GM04503 (cell line): ENCODE measurements at places on chromosomes 7 and 10.

DNA sequence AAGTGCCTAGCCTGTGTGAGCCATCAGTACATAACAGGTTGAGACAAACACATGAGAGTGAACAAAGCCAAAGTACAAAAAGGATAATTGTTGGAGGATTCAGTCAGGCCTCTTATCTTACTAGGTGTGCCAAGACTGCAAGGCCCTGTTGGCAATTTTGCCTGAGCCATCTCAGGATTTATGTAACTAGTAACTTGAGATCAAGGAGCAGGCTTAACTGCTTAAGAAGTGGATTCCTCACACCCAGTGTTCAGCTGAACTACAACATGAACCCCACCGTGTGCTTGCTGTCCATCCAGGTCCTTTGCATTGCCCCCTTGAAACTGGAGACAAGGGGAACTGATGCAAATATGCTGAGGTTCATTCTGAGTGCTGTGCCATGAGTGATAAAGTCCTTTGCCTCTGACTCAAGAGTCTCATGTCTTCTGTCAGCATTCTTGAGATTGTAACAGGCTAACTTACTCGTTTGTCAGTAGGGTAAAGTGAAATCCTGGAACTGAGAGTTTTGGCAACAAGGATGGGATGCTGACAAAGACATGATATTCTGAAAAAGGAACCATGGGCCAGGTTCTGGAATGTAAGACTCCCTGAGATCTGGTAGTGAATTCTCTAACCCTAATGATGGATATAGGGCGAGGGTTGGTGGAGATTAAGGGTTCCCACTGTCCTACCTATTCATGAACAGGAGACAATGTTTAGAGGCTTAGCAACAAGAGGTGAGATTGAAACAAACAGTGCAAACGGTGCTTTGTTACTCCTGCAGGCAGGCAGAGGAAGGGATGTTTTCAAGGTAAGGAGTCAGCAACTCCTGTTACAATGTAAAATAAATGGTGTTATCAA is 44.1 kb upstream of the GATAD1 start:
- peak; percentile 45 for DNase-seq

DNA sequence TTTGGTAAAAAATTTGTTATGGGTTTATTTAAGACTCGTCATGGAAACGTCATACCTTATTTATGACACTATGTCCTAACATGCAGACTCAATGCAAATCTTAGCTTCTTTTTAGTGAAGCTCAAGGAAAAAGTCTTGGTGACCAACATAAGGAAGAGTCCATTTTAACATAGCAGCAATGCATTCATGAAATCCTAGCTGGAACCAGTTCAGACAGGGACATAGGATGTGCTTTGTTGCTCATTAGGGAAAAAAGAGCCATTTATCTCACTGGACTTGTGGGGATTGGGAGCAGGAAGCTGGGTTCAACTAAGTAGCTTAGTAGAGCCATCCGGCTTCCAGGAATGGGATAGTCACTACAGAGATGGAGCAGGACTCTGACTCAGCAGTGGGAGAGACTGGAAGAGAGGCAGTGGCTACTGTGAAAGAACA is 100.7 kb upstream of the DKK1 start:
- peak; percentile 16 for DNase-seq

- DNase-seq, result no peak
Measured at GRCh38 chr7:46349490-46349889, 428.4 kb upstream of the IGFBP3 start.

DNA sequence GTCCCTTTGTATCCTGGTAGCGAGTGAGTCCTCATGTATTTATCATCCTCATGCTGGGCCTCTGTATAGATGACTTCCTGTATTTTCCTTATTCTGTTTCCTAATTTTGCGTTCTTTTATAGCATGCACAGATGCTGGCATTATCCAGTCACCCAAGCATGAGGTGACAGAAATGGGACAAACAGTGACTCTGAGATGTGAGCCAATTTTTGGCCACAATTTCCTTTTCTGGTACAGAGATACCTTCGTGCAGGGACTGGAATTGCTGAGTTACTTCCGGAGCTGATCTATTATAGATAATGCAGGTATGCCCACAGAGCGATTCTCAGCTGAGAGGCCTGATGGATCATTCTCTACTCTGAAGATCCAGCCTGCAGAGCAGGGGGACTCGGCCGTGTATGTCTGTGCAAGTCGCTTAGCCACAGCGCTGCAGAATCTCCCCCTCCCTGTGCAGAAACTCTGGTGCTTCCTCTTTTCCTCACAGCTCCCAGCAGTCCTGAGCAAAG is 183.1 kb upstream of the PRSS58 start:
- DNase-seq, result no peak

DNA sequence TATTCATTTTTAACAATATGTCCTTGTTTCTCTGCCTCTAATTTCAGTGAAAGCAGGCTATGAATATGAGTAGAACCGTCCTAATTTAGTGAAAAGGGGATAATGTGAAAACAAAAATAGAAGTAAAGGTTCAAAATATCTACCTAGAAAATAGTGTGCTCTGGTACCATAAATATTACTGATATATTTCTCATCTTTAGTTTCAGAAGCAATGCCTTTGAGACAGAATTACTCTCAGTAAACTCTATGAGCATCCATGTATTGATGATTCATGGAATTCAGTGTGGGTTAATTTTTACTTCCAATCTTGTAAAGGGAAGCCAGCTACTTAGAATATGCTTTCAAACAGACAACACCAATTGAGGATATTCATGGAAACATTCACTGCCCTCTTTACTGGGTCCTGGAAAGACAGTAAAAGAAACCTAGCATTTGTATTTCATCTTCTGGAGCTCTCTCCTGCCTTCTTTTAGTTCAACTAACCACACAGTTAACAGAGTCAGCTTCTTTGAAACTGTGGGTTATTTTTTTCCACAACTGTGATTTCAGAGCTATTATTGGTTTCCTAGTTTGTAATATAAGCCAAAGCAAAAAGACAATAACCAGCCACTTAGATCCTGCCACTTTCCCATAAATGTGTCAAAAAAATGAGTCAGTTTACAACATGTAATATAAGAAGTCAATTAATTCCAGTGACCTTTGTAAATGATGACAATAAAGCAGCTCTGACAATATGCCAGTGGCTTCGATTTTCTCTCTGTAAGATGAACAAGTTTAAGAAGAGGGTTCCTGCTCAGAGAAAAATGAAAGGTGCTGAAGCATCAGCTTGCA is 1.7 kb downstream of the LRRN3 start:
- no peak for DNase-seq

- peak; percentile 34 for DNase-seq
Measured at GRCh38 chr10:6755781-6756460, 175.8 kb upstream of the PRKCQ start.

DNA sequence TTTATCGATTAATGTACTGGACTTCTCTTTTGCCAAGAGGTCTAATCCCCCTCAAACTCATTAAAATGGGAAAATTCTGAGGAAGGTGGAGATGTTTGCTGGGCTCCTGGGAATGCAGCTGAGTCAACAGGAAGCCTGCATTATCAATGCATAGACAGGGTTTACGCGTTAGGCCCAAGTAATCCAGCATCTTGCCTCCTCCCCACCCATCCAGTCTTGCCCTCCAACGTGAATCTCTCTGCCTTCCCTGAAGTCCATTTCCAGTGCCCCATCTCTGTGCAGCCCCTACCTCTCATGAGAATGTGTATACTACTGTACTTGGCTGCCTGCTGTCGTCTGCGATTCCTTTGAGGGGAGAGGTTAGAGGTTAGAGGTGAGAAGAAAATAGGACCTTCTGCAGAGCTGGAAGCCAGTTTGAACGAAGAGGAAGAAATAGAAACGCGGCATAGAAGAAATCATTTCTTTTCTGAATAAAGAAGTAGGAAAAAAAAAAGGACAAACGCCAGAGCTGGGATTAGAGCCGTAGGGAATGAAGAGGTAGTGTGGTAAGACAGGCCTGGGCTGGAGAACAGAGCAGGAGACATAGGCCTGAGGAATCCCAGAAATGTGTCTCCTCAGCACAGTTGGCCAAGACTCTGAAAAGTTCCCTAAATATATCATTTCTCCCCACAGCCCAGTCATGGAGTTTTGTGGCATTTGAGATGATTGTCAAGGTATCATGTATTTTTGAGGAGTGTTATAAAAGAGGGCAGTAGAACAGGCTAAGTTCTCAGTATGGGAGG is 75.6 kb downstream of the MYOF start:
- no peak for DNase-seq

DNA sequence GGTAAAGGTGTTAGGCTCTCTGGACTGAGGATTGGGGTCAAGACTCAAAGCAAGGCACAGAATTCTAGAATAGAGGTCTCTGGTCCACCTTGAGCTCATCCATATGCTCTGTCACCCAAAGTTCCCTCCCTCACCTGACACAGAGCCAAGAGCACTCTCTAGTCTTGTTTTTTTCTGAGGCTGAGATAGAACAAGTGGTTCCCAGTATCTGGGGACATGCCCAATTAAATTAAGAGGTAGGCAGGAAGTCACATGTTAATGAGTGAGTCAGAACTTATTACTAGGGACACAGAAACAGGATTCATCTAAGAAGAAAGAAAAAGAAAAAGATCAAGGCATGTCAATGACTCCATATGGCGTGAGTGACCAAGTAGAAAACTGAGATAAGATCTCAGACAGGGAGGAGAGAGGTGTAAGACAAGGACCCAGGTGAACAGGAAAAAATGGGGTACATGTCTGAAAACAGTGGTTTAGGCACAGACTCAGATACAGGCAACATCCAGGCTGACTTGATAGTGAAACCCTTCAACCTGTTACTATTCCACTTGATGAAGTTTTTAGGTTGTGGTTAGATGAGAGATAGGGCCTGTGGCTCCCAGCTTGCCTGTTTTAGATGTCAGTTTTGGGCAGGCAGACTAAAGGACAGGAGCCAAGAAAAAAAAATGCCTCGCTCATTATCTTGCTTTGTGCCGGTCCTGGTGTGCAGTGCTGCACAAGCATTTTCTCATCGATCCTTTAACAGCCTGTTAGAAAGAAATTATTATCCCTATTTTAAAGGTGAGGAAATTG is 609.9 kb downstream of the CCSER2 start:
- no peak for DNase-seq

DNA sequence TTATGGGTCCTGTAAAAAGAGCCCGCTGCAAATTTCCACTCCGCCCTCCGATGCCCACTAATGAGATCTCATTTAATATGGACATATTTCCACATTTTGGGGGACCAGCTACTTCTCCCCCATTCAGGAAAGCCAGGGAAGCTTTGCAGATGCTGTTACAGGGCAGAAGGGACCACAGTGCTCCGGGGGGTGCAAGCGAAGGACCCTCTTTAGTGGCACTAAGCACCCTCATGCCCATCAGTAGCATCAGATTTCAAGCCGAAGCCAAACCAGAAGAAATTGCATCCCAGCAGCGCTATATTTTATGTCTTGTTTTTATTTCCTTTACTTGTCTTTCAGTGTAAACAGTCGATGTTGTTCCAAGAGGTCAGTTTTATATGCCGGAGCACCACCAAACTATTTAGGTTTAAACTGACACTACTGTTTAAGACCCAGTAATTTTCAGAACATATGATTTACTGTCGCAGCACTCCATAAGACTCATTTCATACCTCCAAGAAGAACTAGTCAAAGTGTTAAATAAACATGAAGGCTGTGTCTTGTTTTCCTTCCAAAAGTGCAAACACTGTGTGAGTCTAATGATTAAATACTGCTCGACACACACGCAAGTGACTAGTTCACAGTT is 122.2 kb upstream of the MGMT start:
- no peak for DNase-seq
